ENCODE measurements at places on chromosomes 5 and 9.

DNA sequence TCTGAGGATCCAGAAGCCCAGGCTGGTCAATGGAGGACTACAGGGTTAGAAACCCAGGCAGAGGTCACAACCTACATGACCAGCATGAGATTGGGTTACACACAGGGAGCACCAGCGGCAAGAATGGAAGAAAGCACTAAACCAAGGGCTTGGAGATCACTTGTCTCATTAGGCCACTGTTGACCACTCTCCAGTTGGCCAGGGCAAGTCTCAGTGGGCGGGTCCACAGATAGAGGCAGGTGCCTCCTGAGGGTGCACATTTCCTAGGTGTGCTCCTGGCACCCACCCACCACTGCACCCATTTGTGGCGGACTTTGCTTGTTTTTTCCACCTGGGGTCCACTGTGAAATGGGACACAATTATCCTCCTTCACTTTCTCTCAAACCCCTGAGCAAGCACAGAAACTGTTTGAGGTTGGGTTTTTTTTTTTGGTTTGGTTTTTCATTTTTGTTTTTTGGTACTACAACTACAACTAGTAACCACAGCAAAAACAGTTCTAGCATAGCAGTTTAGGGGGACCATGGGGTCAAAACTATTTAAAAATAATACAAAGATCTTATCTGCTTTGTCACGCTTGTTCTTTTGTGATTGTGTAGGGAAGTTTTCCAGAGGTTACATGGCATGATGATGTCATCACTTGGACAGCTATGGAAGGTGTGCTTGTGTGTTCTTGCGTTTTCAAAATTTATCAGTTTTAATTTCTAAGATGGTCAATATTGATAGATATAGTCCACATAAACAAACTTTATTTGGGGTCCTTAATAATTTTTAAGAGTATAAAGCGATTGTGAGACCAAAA is 6.1 kb downstream of the NPR2 start:
- DNase-seq, result no peak

DNA sequence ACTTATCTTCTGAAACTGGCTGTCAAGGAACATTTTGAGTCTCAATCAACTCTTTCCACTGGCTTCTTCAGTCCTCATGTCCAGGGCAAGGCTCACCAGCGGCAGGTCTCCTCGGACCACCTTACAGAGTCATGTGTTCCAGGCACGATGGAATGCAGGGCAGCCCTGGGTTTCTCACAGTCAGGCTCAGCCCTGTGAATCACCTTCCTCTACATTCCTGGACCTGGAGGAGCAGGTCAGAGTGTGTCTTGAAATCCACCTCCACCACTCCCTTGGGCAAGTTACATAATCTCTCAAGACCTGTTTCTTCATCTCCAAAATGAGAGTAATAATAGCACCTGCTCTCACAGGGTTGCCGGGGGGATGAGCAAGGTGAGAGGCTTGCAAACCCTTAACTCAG is 16.0 kb downstream of the ENC1 start:
- DNase-seq, result no peak

DNA sequence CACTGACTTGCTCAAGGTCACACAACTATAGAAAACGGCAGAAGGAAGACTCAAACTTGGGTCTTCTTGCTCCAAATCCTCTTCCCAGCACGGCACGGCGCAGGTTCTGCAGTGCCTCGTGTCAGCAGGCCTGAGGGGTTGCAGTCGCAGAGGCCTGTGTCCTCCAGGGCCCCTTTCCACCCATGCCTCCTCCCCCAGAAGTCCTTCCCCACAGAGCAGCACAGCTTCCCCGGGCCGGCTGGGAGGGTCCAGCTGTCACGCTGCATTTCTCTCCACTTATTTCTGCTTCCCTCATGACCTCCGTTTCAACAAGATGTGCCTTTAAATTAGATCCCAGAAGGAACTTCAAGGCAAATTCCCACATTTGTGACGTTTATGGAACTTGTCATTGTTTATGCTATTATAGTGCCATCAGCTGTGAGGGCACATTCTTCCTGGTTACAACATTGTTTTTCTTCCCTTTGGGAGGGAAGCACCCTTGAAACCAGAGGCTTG is 148.4 kb downstream of the C5orf15 start:
- no peak for DNase-seq

DNA sequence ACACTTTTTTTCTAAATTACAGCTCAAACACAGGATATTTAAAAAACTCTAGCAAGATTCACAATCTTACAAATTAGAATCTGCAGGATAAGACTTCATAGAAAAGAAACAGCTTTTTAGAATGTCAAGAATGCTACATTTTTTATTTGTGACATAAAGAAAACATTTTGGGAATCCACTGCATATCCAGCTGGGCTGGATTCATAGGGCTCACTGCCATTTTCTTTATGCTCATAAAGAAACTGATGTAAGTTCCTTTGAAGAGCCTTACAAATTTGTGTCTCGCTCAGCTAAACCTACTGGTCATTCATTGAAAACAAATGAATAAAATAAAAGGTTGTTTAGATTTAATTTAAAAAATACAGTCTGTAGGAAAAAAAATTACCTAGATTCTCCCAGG is 332.3 kb downstream of the TRPM3 start:
- DNase-seq, result no peak

GRCh38 chr5:112933105-112933504 is 11.1 kb upstream of the REEP5 start:
- DNase-seq, result no peak

- no peak for DNase-seq
These were observed 170.3 kb downstream of the TMC1 start for GRCh38 chr9:72691671-72692070.

- DNase-seq, result no peak
These were observed 159.8 kb upstream of the HMHB1 start for GRCh38 chr5:143652108-143652700.

DNA sequence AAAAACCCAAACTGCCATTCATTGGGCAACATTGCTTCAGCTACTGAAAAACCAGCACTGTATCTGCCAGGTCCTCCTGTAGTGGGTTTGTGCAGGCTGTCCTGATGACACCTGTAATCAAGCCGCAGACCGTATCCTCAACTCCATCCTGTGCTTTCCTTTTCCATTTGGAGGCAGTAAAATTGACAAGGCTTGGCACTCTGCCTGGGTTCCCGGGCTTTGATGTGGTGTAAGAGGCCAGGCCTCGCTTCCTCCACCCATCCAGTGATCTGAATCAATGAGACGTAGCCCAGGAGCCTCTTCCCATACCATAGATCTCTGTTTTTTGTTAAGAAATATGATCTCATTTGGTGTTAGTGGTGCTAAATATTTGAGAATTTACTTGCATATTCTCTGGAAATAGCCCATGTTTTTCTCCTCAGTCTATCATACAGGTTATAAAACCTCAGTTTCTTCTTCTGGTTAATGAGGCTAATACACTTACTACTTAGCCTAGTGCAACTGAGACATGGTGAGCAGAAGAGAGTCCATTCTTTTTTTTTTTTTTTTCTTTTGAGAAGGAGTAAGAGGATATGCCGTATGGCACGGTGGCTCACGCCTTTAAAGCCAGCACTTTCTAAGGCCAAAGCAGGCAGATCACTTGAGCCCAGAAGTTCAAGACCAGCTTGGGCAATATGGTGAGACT is 34.8 kb downstream of the LSM11 start:
- DNase-seq, result no peak

GRCh38 chr5:173826086-173826427 is 62.1 kb upstream of the CPEB4 start:
- DNase-seq, result no peak

- DNase-seq, result no peak
These were observed 7.5 kb downstream of the NDST1 start for GRCh38 chr5:150515446-150515845.

GRCh38 chr5:56457887-56458812 is 225.0 kb upstream of the ANKRD55 start:
- DNase-seq, result no peak

- no peak for DNase-seq
These were observed 11.6 kb downstream of the NIPSNAP3B start for GRCh38 chr9:104775574-104775936.

GRCh38 chr9:21810881-21811280 is 8.4 kb downstream of the MTAP start:
- DNase-seq, result no peak

GRCh38 chr9:136750526-136750925 is 2.2 kb upstream of the LCN6 start:
- no peak for DNase-seq

- DNase-seq, result no peak
These were observed 299.2 kb upstream of the ZNF608 start for GRCh38 chr5:125045646-125046045.

GRCh38 chr5:159263569-159263905 is 447 bp downstream of the UBLCP1 start:
- no peak for DNase-seq

DNA sequence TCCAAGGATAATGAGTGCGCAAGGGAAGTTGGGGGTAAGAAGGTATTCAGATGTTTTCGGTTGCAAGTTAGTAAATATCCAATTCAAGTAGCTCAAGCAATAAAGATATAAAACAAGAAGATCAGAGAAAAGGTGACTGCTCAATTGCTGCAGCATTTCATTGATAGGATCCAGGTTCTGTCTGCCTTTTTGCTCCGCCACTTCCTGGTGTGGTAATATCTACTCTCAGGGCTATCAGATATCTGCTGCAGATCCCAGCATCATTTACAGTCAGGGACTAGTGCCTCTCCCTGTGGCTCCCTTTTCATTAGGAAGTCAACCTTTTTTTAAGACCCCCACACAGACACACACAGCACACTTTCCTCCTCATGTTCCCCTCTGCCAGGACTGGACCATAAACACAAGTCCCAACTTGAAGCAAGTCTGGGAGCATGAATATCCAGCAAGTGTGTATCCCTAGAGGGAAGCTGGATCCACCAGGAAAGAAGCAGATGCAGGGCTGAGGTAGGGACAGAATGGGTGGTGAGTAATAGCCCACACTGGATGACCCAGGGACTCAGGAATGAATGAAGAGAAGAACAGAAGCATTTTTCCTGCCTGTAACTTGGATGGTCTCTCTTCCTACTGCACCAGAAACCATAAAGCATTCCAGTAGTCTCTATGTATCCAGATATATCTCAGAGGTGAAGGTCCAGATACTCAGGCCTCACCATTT is 53.7 kb downstream of the ZNF622 start:
- DNase-seq, result no peak

GRCh38 chr5:43315263-43315662 is 2.1 kb upstream of the HMGCS1 start:
- DNase-seq, result no peak

- DNase-seq, result peak; percentile 43
These were observed 32.8 kb downstream of the COL23A1 start for GRCh38 chr5:178557416-178557815.

DNA sequence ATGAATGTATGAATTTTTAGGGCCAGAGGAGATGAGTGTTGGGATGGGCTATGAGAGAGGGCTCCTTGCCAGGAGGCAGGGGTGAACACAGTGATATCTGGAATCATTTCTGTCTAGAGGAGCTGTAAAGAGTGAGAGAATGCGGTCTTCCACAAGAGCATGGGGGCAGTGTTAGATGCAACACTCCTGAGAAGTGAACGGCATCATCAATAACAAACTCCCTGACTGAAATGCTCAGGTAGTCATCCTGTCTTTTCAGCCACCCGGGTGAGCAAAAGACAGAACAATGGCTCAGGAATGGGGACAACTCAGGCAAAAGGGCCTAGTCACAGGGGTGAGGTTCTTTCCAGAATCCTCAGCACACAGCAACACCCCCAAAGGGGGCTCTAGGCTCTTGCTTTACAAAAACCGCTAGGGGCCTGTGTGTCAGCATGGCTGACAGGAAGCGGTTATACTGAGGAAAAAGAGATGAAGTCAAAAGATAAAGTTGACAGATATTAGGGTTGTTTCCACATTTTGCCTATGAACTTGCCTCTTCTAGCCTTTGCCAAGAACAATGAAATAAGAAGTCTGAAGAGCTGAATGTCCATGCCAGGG is 104.6 kb upstream of the LRRTM2 start:
- DNase-seq, result no peak

DNA sequence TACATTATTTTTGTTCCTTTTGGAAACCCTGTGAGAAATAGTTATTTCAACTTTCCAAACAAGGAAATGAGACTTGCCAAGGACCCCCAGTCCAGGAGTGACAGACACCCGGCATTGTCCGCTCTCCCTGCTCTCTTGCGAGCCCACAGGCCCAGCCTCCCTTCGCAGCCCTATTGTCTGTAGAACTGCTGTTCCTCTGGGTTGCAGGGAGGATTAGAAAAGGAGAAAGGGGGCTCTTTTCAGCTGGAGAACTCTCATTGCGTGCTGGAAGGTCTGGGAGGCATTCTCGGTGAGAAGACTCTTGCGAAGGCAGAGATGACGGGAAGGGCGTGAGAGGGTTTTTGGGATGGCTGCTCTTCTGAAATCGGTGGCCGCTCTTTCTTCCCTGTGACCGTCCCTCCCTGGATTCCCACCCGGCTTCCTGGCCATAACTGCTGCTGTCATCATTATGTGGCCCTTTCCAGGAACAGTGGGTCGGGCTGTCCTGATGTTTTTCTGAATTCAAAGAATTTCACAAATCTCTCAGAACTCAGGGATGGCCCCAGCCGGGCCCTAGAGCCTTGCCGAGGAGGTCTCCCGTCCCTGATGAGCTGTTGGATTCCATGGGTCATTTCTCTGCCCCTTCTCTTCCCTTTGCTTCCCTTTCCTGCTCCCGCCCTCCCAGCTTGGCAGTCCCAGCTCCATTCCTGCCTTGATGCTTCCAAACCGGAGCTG is 29.8 kb downstream of the STC2 start:
- no peak for DNase-seq

DNA sequence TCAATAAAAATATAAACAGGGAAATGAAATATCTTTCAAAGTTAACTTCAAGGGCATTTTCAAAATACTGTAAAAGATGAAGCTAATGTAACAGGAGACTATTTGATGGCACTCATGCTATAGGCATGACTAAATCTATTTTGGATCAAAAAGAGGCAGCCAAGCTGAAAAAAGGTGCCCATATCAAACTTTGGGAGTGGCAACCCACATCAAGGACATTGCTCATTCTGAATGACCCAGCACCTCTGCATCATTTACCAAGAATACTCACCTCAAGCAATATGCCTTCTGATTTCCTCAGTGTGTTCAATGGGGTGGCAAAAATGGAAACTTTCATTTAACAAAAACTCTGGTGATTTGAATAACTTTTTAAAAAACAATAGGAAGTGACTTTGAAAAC is 853.3 kb downstream of the TLE1 start:
- DNase-seq, result no peak

- no peak for DNase-seq
These were observed 652.2 kb upstream of the WWC1 start for GRCh38 chr5:167639273-167639672.

DNA sequence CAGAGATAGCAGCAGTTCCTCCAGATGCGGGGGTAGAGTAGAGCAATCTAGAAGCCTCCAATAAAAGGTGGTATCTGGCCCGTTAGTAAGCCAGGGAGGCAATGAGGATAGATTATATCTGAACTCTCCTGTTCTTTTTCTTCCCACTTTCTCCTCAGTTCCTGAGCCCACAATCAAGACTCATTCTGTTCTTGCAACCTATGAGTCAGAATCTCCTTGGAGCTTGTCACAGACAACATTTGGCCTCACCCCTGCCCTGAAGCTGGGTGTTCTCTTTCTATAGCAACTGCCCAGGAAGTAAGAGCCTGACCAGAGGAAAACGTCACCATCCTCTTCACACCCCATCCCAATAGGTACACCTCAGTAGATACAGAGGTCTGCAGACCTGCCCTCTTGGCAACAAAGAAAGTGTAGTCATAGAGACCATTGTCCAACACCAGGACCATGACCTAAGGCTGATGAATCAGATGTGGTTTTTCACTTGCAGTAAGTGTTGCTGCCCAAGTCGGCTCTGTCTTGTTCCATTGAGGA is 76.3 kb upstream of the PCA3 start:
- DNase-seq, result no peak

Data from upper lobe of right lung (tissue), 1 donor.